Kidney capillary endothelial cell (primary cell): ENCODE measurements at places on chromosomes 1 and 21.

DNA sequence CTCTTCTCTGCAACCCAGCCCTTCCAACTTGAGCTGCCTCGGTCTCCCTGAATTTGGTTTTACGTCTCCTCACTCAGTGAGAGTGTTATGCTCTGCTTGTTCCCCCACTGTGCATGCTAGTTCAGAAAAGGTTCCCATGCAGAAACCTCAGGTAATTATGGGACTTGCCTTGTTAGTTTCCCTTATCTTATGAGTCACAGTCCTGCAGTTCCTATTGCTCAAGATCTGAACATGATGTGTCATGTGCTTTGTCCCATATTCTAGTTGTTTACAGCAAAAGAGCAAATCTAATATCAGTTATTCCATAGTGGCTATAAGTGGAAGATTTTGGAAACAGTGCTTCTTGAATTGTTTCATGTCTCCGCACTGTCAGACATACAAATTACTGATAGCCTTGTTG lies 74.4 kb downstream of the DUSP10 start:
- DNase-seq = peak; percentile 30

- peak; percentile 28 for DNase-seq
Measured at GRCh38 chr1:32014199-32014947, 705 bp downstream of the KHDRBS1 start.

- no peak for DNase-seq
Measured at GRCh38 chr1:25562101-25562927, 18.9 kb downstream of the LDLRAP1 start.

DNA sequence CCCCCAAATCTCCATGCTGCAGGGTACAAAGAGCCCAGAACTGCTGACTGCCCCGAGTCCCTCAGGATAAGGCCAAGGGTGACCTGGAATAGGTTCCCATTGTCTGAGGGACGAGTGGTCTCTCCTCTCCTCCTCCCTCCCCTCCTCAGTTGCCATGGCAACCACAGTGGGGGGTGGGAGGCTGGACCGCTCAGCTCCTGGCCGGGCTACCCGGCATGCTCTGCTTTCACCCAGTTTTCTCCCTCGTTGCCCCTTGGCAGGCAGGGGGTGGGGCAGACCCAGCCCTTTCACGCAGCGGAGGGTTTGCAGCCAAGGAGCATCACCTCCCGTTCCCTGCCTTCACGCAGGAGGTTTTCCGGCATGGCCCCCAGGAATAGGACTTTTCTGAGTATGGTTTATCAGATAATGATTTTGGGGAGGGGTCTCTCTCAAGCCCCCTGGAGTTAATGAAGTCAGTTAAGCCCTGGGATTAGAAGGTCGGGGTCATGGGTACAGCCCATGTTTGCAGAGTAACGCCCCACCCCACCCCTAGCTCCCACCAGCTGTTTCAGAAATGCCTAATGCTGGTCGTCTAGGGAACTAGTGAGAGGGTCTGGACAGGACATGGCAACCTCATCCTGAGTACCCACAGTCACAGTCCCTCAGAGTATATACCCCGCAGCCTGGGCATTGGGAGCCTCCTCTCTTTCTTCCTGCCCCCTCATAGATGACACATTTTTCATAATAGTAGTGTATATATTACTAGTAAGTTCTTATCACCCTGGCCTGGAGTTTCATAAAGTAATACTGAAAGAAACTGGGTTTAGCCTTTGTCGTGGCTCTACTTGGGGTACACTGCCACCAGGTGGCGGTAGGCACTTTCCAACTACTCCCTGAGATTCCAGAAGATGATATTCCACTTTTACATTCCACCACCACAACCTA lies 20.7 kb downstream of the C1QB start:
- DNase-seq = peak; percentile 69

- no peak for DNase-seq
Measured at GRCh38 chr1:160679893-160680292, 31.7 kb downstream of the CD48 start.

DNA sequence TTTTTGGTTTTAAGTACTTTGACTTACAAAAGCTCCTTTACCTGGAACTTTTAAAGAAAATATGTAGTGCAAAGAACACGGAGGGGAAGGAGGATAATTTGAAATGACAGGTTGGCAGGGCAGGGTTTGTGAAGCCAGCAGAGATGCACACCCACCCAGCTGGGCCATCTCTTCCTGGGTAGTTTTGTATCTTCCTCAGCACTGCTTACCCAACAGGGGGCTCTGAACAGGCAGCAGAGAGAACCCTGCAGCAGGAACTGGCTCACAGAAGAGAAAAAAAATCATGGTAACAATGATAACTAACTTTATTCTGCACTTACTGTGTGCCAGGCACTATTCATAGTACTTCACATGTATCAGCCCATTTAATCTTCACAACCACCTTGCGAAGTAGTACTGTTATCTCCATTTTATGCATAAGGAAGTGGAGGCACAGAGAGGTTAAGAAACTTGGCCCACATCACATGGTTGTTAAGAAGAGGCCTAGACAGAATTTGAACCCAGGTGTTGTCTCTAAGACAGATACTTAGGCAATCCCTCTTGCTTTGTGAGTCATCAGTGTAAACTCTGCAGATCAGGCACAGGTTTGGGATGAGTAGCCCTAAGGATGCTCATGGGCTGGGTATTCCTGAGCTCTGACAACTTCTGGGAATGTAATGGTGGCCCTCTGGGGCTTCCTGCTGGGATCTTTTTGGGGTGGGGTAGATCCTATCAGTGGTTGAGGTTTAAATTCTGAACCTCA lies 60.8 kb downstream of the ELK4 start:
- DNase-seq = no peak

DNA sequence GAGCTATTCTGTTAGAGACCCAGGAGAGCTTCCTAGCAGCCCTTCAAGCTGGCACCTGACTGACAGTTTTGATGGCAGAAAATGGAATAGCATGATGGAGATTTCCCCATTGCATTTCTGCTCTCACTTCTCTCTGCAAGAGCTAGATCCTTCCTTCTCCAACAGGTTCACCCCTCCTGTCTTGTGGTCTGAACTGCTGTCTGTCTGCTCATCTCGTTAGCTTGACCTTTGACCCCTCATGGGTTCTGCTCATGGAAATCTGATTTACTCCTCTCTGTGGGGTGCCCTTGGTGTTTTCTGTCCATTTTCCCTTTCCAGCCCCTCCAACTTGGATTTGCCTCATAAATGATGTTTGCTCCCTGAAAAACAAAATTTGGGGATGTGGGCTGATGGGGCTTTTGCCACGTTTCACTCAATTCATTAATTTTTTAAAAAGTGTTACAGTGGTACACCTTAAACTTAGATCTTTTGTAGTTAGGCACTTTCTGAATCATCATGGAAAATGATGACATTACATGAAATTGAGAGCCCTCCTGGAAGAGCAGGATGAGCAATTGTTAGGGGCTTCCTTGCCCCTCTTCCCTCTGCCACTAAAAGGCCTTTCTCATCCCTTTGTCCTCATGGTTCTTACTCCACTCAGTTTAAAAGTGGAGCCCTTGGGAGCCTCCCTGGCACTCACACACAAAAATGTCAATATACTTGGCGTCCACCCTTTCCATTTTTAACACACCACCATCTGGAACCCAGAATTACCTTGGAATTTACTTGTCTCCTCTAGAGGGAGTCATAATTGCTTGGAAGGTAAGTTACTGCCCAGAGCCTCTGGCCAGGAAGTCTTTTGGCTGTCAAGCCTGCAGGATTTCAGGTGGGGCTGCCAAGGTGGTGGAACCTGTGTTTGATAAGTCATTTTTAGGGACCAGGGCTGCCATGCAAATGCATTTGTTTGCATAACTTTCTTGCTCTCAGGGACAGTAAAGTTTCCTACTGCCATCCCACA lies 31.9 kb upstream of the IL19 start:
- no peak for DNase-seq
